ENCODE measurements at places on chromosomes 16 and 17.

DNA sequence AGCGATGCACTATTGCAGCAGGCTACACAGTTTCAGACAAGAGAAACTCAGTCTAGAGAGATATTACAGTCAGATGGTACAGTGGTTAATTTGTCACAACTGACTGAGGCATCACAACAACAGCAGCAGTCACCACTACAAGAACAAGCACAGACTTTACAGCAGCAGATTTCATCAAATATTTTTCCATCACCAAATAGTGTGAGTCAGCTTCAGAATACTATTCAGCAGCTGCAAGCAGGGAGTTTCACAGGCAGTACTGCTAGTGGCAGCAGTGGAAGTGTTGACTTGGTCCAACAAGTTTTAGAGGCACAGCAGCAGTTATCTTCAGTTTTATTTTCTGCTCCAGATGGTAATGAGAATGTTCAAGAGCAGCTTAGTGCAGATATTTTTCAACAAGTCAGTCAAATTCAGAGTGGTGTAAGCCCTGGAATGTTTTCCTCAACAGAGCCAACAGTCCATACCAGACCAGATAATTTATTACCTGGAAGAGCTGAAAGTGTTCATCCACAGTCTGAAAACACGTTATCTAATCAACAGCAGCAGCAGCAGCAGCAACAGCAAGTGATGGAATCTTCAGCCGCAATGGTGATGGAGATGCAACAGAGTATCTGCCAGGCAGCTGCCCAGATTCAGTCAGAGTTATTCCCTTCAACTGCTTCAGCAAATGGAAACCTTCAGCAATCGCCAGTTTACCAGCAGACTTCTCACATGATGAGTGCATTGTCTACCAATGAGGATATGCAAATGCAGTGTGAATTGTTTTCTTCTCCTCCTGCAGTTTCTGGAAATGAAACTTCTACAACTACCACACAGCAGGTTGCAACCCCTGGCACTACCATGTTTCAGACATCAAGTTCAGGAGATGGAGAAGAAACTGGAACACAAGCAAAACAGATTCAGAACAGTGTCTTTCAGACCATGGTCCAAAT lies 34.1 kb downstream of the NQO1 start:
- no peak for DNase-seq

DNA sequence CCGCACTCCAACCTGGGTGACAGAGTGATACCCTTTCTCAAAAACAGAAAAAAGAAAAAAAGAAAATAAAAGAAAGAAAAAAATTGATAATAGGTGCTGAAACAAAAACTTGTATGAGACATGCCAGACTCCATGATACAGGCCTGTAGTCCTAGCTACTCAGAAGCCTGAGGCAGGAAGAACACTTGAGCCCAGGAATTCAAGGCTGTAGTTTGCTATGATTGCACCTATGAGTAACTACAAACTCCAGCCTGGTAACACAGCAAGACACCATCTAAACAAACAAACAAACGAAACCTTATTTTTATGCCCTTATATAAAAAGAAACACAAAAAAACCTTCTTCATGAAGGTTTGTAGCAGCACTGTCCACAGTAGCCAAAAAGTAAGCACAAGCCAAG lies 5.0 kb upstream of the CMTM4 start:
- DNase-seq, result no peak

- DNase-seq, result no peak
Measured at GRCh38 chr16:22210285-22210684, 4.2 kb downstream of the EEF2K start.

DNA sequence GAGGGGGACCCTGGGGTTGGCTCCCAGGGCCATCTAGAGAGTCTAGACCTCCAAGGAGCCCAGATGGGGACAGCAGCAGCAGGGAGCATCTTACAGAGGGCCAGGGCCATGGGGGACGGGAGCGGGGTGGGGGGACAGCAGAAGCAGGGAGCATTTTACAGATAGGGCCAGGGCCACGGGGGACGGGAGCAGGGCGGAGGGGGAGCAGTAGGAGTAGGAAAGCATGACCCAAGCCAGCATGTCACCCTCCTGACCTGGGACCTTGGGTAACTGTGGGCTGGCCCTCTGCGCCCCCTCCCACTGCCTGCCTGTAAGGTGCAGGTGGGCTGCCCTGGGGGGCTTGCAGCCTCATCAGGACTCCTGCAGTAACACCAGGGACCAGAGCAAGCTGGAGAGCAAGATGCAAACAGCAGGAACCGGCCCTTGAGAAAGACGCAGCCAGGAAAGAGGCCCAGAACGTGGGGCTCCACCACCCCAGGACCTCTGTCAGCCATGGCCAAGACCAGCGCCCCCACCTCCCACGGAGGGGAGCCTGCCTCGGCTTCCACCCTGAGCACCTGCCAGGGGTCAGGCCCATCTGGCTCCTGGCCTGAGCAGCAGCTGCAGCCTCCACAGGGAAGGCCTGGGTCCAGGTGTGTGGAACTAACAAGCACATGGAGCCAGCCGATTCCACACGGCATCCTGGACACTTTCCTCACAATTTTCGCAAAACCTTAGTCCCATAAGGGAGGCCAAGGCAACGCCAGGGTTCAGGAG lies 2.4 kb downstream of the ZNF598 start:
- no peak for DNase-seq

GRCh38 chr17:81815646-81815986 lies 11.7 kb downstream of the GCGR start:
- DNase-seq, result no peak

GRCh38 chr17:32558997-32559650 lies 72.3 kb downstream of the CDK5R1 start:
- no peak for DNase-seq

DNA sequence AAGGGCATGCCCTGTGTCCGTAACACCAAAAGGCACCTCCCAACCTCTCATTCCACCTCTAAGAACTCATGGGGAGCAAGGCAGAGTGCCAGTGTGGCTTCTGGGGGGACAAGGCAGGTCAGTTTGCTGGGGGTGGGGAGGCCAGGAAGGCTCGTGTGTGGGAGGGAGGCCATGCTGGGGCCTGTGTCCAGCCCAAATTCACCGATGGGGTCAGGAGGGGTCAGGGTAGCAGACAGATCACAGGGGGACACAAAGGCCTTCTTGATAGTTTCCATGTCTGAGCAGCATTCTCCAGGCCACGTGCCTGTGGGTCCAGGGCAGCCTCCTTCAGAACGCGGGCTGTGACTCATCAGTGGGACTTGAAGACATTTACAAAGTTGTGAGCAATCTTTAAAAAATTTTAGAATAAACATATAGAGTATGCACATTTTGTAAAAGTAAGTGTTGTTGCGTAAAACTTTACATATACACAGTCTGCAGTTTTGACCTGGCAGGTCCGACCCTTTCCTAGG lies 20.9 kb downstream of the SPACA3 start:
- no peak for DNase-seq

GRCh38 chr16:70481929-70482536 lies 27.6 kb downstream of the FCSK start:
- no peak for DNase-seq

GRCh38 chr17:56594320-56595107 lies 1.0 kb downstream of the NOG start:
- DNase-seq, result peak; percentile 75

DNA sequence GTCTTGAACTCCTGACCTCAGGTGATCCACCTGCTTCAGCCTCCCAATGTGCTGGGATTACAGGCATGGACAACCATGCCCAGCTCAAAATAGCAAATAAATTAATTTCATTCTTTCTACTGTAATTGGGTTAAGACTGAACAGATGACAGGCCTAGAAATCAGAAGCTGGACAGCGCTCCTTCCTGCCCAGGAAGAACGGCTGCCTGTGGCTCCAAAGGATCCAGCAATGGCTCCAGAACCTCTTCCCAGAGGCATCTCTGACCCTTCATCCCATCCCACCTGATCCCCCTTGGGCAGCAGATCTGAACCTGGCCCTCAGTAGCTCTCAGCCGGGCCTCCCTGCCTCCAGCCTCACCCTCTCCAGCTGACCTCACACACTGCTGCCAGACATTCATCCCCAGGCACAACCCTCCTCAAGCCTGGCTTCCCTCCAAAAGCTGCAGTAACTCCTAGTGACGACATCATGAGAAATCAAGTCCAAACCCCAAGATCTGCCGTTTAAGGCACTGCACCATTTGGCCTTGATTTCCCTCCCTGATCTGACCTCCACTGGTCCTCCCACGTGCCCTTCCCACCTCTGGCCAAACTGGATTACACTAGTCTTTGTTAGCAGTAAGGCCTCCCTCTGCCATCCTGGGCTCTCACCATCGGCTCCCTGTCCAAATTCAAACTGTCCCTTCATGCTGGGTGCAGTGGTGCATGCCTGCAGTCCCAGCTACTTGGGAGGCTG lies 3.1 kb upstream of the MIF4GD start:
- peak; percentile 35 for DNase-seq

DNA sequence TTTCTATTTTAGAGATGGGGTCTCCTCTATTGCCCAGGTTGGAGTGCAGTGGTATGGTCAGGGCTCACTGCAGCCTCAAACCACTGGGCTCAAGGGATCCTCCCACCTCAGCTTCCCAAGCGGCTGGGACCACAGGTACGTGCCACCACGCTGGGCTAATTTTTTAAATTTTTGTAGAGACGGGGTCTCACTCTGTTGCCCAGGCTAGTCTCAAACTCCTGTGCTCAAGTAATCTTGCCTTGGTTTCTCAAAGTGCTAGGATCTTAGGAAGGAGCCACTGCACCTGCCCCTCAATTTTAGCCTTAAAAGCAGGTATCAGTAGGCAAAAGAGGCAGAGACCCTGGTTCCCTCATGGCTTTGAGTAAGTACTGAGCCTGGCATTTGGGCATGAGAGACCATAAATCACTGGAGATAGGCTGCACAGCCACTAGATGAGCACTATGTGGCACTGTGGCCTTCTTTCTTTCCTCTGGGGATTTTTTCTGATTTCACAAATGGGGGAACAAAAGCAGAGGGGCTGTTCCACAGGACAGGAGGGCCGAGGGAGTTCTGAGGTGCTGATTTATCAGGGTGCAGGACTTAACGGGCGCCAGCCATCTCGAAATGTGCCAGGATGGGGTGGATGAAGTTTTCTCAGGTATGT lies 82.2 kb downstream of the PLXDC1 start:
- peak; percentile 72 for DNase-seq

GRCh38 chr17:69796078-69796477 lies 278.9 kb upstream of the KCNJ16 start:
- DNase-seq, result no peak

DNA sequence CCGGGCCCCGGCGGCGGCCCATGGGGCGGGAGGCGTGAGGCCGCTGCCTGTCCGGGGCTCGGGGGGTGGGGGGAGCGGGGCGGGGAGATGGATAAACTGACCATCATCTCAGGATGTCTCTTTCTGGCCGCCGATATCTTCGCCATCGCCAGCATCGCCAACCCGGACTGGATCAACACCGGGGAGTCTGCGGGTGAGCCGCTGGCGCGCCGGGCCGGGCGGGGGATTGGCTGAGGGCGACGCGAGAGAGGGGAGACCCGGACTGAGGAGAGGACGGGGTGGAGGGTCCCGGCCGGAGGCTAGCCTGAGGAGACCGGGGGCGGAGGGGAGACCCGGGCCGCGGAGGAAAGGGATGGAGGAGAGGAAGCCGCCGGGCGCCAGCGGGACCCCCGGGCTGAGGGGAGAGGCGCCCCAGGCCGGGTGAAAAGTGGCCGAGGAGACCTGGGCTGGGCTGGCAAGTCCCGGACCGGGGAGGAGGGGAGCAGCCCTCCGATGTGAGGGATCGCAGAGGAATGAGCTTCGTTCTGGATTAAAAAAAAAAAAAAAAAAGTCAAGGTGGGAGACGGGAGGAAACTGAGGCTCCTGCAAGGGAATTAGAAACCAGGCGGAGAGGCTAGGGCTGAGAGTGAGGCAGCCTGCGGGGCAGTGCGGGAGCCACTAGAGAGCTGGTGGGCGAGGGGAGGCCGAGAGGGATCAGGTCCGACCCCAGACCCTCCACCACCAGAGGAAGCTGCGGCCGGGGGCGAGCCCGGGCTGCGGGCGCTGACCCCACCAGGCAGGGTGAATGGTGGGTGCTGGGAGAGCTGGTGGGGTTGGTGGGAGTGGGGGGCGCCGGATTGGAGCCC lies 526 bp downstream of the MOSMO start:
- peak; percentile 29 for DNase-seq

GRCh38 chr17:78853926-78854394 lies 13.3 kb upstream of the USP36 start:
- DNase-seq, result no peak

DNA sequence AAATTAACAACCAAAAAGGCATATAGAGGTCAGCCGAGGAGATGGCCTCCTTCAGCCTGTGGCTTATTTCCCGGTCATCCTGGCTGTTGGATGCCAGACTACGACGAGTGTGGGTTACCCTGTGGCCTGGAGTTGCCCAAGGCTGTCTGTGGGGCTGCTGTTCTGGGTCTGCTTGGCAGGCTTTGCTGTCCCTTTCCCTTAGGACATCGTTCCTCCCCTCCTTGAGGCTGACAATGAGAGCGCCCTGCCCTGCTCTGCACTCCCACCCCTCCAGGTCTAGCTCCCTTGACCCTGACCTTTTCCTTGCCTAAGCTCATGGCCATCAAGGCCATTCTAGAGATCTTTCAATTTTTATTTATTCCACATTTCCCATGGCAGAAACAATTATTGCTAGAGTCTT lies 1.9 kb upstream of the CBFB start:
- no peak for DNase-seq

DNA sequence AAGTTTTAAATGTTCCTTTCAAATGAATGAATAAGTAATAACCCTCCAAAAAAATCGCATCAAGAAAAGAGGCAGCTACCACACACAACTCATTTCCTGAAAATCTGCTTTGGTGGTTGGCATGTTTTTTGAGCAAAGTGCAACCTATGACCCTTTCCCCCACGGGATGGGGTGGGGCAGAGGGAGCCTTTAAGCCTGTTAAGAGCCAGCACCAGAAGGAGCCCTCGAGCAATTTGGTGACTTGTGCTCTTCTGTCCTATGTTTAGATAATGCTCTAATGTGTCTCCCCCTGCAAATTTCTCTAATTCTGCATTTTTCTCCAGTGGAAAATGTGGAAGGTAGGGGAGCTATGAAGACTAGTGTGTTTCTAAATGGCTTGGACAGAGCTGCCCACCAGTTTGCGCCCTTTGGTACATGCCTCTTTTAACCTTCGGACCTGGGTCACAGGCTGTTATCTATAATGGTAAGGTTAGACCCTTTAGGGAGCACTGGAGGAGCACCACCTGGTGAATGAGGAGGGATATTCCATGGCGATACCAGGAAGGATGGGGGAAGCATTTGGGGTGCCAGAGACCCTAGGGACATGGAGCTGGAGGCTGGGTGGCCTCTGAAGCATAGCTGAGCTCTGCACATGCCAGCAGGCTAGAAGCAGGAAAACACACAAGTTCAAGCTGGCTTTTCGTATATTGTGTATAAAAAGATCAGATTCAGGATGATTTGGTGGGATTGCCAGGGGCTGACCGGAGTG lies 1.6 kb downstream of the PYCARD start:
- DNase-seq, result peak; percentile 88

DNA sequence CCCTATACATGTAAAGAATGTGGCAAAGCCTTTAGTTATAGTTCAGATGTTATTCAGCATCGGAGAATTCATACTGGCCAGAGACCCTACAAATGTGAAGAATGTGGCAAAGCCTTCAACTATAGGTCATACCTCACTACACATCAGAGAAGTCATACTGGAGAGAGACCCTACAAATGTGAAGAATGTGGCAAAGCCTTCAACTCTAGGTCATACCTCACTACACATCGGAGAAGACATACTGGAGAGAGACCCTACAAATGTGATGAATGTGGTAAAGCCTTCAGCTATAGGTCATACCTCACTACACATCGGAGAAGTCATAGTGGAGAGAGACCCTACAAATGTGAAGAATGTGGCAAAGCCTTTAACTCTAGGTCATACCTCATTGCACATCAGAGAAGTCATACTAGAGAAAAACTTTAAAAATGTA lies 42.5 kb downstream of the ZNF267 start:
- no peak for DNase-seq

GRCh38 chr17:27475070-27475673 lies 18.9 kb downstream of the KSR1 start:
- no peak for DNase-seq

- no peak for DNase-seq
Measured at GRCh38 chr16:78485917-78486257, 386.4 kb downstream of the WWOX start.

All from NB4 (cell line).